ENCODE measurements at places on chromosomes 13 and 19.

GRCh38 chr19:720345-721160 is 11.8 kb downstream of the PALM start:
- no peak for DNase-seq

- no peak for DNase-seq
Observed at GRCh38 chr19:18704971-18705370, 21.5 kb downstream of the CRTC1 start.

DNA sequence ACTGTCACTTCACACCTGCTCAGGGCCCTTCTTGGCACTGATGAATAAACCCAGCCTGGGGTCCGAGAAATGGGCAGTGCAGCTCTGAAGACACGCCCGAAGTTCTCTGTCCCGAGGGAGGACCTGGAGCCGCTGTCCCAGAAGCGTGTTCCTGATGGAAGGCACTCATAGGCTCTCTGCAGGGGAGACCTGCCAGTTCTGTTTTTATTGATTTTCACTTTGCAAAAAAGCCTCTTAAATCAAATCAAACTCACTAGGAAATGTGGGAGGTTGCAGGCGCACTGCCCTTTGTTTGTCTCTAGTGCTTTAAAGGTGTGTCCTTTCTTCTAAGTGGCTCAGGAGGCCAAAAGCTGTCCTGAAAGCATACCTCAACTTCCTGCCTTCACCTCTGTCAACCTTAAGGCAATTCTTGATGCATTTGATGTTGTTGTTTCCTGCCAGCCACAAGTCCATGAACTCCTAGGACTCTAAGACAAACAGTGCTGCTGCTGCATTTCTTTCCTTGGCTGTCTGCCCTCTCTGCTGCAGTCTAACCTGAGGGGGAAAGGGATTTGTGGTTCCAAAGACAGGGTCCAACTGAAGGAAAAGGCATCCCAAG is 663.2 kb downstream of the UQCRFS1 start:
- DNase-seq: no peak

DNA sequence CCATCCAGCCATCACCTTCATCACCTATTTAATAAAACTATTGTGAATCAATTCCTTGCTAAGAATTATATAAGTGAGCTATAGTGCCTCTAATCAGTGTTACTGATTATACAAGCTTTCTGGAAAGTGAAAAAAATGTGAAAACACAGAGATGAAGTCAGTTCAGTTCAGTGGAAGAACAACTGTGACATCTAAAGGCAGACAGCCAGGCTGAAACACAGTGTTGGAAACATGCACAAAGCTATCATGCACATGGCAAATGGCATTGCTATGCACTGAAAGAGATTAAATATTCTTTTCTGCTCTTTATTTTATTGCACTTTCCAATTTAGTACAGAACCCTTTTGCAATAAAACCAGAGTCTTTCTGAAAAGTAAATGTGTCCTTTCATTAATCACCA is 294.0 kb downstream of the RBM26 start:
- no peak for DNase-seq

- no peak for DNase-seq
Observed at GRCh38 chr19:29191005-29191404, 21.9 kb downstream of the UQCRFS1 start.

DNA sequence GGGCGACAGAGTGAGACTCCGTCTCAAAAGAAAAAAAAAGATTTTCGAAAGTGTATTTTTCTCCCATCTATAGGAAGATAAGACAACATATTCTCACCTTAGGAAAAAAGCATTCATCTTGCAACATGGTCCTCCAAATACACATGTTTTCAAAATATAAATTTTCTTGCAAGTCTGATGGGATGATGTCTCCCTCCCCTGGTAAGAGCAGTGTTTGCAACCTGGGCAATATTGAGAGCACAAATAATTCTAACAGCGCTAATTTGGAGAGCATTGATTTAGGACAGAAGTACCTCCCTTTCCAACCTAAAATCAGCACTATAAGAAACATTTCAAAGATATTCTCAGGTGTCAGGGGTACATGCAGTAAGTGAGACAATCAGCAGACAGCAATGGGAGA is 61.0 kb upstream of the SHISA2 start:
- DNase-seq: no peak

DNA sequence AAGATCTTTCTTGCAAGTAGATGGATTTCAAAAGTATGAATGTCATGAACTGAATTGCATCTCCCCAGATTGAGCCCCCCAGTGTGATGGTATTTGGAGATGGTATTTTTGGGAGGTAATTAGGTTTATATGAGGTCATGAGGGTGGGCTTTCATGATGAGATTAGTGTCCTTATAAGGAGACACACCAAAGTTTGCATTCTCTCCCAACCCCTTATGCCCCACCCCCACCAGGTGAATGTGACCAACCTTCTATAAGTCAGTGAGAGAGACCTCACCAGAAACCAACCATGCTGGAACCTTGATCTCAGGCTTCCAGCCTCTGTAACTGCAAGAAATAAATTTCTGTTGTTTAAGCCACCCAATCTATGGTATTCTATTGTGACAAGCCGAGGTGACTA is 71.3 kb upstream of the POSTN start:
- no peak for DNase-seq

DNA sequence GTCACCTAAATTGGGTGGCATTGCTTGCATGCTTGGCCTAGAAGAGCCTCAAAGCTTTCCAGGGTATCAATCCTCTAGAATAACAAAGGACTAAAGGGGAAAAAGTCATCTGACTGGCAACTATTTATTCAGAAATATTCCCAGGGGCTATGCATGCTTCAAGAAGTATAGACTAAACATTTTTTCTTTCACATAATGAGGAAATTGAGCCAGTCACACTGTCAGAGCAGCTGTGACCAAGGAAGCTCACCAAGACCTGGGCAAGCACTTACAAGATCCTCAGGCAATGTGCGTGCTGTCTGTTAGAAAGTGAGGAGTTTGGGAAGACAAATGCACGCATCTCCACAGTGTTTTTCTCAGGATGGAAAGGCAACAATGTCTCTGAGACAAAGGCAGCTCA is 747.2 kb downstream of the DIAPH3 start:
- DNase-seq: no peak

DNA sequence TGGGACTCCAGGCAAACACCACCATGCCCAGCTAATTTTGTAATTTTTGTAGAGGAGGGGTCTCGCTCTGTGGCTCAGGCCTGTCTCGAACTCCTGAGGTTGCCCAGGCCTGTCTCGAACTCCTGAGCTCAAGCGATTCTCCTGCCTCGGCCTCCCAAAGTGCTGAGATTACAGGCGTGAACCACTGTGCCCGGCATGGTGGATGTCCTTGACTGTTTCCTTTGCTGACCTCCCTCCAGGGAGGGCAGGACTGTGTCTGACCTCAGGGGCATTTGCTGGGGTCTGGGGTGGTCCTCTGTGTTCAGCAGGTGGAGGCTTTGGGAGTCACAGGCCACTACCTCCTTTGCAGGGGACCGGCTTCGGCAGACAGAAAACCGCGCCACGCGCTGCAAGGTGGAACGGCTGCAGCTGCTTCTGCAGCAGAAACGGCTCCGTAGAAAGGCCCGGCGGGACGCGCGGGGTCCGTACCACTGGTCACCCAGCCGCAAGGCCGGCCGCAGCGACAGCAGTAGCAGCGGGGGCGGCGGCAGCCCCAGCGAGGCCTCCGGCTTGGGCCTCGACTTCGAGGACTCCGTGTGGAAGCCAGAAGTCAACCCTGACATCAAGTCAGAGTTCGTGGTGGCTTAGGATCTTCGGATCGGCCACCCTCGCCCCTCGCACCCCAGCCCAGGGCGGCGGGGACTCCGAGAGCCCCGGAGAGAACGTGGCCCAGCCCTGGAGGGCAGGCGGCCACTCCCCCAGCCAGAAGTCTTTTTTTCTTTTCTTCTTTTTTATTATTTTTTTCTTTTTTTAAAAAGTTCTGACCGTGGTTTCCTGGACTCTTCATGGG is 8.5 kb downstream of the MIDN start:
- DNase-seq: no peak

DNA sequence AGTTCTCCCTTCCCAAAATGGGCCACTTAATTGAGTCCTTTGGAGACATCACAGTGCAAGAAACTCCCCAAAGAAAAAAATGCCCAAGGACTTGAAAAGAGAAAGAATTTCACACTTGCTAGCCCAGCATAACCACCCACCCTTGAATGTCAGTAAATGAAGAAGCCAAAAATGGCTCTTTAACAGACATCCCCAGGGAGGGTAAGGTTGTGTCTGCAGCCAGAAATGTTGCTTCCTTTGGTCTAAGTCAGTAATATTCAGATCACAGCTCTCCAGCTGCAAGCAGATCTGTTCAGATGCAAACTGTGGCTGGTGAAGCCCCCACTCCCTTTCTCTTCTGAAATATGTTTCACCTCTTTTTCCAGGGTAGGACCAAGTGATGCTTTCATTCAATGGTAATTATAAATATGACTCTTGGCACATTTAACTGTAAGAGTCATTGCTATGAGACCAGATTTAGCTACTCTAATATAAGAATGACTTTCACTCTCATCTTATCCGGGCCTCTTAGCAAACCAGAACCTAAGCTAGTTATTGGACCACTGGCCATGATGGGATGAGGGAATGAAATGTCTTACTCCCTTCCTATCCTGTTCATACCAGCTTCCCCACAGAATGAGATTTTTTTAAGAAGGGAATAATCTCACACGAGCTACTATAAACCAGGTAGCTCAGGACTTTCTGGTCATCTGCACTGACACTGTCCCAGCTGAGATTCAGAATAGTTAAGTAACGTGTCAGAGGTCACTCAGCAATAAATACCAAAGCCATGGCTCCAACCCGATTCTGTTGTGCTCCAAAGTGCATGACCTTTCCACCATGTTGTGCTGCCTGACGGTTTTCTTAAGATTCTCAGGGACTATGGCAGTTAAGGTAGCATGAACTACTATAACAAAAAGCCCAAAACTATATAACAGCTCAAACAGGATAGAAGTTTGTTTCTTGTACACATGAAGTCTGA is 234.1 kb downstream of the FOXO1 start:
- no peak for DNase-seq

DNA sequence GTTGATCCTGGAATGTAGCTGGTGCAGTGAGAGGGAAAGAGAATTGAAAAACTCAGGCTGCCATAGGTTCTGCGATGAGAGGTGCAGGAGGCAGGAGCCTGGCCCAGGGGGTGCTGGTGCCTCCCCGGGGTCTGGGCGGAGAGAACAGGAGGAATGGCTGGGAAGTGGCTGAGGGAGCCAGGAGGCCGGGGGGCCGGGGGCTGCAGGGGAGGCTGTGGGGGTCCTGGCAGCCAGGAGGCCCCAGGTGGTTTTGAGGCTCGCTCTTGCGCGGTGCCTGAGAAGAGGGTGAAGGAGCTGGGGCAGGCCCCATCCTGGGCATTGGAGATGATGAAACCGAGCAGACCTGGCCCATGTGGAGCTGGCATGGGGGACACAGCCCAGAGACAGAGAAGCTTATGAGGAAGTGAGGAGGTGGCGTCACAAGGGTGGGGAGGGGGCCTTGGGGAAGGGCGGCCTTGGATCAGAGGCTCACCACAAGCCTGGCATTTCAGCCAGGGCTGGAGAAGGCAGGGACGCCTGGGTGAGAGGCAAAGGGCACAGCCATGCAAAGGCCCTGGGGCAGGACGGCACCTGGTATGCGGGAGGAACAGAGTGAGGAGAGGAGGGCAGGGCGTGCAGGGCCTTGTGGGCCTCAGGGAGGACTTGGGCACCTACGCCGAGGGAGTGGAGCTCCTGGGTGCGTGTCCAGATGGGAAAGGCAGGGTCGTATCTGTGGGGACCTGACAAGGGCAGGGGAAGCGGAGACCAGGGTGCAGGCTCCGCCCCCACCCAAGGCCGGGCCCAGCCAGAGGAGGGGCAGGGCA is 1.3 kb upstream of the TEKTIP1 start:
- DNase-seq: no peak

DNA sequence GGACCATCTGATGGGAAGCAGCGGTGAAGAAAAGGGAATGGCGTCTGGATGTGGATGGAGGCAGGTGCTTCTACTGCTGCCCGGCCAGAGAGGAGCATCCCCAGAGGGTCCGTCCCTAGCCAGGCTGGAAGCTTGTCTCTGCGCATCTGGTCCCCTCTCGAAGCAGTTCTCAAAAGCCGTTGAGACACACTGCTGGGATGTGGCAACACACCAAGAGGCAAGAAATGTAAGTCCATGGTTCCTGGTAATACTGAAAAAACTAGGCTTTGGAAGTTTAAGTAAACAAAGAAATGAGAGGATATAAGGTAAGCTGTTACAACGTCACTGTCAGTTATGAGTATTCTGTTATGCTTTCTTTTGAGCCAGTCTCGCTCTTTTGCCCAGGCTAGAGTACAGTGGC is 15.1 kb upstream of the FFAR2 start:
- DNase-seq: no peak

GRCh38 chr13:106499896-106500295 is 35.6 kb downstream of the EFNB2 start:
- no peak for DNase-seq

DNA sequence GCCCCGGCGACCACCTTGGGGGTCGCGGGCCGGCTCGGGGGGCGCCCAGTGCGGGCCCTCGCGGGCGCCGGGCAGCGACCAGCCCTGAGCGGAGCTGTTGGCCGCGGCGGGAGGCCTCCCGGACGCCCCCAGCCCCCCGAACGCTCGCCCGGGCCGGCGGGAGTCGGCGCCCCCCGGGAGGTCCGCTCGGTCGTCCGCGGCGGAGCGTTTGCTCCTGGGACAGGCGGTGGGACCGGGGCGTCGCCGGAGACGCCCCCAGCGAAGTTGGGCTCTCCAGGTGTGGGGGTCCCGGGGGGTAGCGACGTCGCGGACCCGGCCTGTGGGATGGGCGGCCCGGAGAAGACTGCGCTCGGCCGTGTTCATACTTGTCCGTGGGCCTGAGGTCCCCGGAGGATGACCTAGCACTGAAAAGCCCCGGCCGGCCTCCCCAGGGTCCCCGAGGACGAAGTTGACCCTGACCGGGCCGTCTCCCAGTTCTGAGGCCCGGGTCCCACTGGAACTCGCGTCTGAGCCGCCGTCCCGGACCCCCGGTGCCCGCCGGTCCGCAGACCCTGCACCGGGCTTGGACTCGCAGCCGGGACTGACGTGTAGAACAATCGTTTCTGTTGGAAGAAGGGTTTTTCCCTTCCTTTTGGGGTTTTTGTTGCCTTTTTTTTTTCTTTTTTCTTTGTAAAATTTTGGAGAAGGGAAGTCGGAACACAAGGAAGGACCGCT is 729 bp downstream of the STK11 start:
- no peak for DNase-seq

- no peak for DNase-seq
Observed at GRCh38 chr13:28248080-28248479, 109.7 kb downstream of the PAN3 start.

DNA sequence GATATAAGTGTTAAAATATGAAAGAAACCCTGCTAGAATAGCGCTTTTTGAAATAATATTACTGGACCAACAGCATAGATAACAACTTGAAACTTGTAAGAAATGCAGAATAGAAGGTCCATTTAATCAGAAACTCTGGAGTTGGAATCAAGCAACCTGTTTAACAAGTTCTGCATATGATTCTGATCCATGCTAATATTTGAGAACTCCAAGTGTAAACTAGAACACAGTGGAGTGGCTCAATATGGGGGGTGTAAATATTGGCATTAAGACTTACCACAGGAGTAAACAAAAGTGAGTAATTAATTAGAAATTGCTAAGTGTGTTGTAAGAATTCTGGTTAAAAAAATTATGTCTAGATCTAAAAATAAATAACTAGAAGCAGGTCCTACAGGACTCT is 151.2 kb downstream of the SLITRK1 start:
- no peak for DNase-seq

- DNase-seq: no peak
Observed at GRCh38 chr13:60572855-60573254, 175.8 kb downstream of the TDRD3 start.

Measured in osteocyte (in vitro differentiated cells).